ENCODE measurements at places on chromosomes 2 and 18.

GRCh38 chr2:85278361-85278760 is 49.4 kb downstream of the TGOLN2 start:
- no peak for DNase-seq

- no peak for DNase-seq
Observed at GRCh38 chr2:42523341-42523740, 29.6 kb upstream of the KCNG3 start.

DNA sequence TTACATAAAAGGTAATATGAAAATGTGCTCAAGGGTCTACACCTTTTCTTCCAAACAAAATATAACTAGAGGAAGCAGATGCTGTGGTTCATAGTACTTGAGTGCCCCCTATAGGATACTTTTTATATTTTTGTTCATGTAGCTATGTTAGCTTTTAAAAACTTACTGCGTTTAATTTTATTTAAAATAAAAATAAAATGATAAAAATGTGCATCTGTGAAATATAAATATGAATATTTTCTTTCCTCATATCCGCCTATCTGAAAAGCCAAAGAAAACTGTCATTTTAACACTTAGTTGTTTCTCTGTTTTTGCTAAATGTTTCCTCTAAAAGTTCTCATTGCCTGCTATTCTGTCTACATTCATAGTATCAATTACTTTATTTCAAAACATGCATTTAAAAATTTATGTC is 9.6 kb upstream of the LRP1B start:
- DNase-seq: peak; percentile 22

DNA sequence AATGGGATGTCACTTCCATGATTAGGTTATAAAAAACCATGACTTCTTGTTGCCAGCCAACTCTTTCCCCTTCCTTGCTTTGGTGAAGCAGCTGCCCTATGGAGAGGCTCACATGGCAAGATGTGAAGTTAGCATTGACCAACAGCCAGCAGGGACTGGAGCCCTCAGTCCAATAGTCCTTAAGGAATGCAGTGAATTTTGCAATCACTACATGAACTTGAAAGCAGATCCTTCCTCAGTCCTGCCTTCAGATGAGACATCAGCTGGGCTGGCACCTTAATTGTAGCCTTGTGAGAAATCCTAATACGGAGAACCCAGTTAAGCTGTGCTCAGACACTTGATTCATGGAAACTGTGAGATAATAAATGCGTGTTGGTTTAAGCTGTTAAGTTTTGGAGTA is 61.8 kb downstream of the ATP8B1 start:
- DNase-seq: no peak

DNA sequence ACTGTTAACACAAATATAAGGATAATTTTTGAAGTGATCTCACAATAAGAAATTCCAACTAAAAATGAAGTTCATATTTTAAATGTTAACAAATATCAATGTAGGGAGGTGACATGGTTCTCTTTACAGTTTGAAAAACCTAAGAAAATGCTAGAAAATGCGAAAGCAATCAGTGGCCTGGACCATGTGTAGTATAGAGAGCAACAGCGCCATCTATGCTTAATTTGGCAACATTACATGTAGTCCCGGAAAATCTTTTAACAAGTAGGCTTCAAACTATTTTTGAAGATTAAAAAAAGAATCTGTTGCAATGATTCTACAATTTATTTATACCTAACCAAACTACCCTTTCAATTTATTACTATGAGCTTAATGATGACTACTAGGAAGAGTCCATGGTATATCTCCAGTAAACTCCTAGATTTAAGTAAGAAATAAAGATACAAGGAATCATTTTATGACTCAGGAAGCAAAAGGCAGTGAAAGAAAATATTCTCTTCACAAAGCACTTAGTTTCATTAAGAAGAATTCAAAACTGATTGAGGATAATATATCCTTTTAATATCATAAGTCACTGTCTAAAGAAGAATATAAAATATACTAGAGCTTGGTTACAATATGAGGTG is 33.3 kb downstream of the NDUFA10 start:
- peak; percentile 69 for DNase-seq

- DNase-seq: peak; percentile 83
Observed at GRCh38 chr2:197268786-197269584, 41.6 kb downstream of the ANKRD44 start.

DNA sequence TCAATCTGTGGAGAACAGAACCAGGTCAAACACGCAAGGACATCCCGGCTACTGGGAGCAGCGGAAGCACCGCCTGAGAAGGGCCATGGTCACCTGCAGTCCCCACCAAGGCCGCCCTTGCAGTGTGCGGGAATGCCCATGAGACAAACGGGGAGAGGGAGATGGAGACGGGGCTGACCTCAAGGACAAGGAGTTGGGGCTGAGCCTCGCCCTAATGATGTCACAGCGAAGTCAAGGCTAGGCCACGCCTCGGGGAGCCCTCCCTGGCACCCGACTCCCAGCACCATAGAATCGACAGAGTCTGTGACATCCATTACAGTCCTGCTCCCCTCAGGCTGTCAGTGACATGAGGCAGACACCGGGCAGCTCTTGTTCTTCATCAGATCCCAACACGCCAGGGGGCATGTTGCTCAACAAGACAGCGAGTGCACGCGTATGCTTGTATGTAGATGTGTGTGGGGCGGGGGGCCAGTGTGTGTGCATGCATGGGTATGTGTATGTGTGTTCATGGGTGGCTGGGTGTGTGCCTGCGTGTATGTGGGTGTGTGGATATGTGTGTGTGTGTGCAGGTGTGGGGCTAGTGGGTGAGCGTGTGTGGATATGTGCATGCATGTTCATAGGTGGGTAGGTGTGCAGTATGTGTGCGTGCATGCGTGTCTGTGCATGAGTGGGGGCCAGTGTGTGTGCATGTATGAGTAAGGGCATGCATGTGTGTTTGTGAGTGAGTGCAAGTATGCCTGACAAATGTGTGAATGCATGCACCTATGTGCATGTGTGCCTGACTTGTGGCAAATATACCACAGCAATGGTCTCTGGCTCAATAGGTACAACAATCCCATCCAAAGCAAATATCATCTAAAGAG is 57.0 kb downstream of the ANKMY1 start:
- DNase-seq: no peak

- no peak for DNase-seq
Observed at GRCh38 chr18:78561757-78562510, 417.7 kb upstream of the SALL3 start.

DNA sequence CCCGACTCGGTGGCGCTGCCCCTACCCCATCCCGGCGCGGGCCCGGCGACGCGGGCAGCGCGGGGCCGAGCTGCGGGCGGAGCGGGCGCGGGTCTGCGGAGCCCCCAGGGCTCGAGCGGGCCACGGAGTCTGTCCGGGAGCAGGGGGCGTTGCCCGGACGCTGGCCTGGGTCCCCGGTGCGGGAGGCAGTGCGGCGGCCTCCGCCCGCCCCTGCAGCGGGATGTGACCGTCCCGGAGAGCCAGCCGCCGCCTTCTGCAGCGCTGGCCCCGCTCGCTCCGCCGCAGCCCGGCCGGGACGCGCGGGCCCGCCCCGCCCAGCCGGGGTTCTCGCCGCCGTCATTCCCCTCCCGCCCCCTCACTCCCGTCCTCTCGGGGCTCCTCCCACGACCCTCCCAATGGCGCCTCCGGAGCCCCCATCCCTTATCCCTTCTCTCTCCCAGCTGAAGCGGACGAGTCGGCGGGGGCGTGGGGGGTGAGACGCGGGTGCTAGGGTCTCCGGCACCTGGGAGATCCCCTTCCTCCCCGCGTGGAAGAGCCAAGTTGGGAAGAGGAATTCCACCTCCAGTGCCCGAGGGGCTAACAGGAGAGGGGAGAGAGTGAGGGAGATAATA is at the start of gene FNDC4:
Gene FNDC4 (minus strand): TSS at position 257 of the 611 bp plus-strand sequence. CDS start 521 bp downstream, outside the sequence.
- DNase-seq: no peak

DNA sequence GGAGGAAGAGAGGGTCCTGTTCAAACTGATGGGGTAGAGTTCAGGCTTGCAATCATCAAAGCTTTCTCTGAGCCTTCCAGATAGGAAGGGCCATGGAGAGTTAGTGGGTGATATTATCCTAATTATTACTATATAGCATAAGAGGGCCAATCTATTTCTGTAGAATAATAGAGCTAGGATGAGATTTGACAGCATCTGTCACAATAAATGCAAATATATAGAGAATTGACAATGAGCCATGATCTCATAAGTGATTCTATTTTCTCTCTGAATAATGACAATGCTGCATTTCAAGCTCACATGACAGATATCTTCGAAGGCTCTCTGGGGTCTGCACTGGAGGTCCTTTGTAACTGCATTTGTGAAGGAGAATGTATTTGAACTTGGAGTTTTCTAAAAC is 521.9 kb upstream of the CELF4 start:
- DNase-seq: no peak

GRCh38 chr2:127078666-127079270 is 28.2 kb downstream of the BIN1 start:
- no peak for DNase-seq

DNA sequence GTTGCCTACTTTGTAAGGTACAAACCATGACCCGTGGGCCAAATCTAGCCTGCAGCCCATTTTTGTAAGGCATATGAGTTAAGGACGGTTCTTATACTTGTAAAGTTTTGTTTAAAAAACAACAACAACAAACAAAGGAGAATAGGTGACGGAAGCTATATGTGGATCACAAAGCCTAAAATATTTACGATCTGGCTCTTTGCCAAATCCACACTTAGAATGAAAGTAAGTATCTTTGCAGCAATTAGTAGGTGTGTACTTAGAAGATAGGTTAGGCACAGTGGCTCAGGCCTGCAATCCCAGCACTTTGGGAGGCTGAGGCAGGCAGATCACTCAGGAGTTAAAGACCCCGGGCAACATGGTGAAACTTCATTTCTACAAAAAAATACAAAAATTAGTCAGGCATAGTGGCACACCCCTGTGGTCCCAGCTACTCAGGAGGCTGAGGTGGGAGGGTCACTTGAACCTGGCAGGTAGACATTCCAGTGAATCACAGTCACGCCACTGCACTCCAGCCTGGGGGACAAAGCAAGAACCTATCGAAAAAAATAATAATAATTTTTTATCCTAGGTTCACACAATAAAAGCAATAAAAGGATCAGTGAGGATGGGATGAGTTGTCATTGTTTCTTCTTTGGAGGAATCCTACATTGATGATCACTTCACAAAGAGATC is 57.8 kb upstream of the CTAGE1 start:
- no peak for DNase-seq

GRCh38 chr2:189609423-189609816 is 28.8 kb upstream of the SLC40A1 start:
- DNase-seq: peak; percentile 92

GRCh38 chr2:67321588-67321903 is 75.6 kb upstream of the ETAA1 start:
- DNase-seq: no peak

- DNase-seq: no peak
Observed at GRCh38 chr2:9991829-9992273, 40.4 kb downstream of the GRHL1 start.

- no peak for DNase-seq
Observed at GRCh38 chr18:32961538-32961937, 188.7 kb upstream of the KLHL14 start.

- peak; percentile 12 for DNase-seq
Observed at GRCh38 chr2:67667054-67667908, 270.1 kb downstream of the ETAA1 start.

- DNase-seq: no peak
Observed at GRCh38 chr2:65073879-65074565, 17.8 kb downstream of the CEP68 start.

DNA sequence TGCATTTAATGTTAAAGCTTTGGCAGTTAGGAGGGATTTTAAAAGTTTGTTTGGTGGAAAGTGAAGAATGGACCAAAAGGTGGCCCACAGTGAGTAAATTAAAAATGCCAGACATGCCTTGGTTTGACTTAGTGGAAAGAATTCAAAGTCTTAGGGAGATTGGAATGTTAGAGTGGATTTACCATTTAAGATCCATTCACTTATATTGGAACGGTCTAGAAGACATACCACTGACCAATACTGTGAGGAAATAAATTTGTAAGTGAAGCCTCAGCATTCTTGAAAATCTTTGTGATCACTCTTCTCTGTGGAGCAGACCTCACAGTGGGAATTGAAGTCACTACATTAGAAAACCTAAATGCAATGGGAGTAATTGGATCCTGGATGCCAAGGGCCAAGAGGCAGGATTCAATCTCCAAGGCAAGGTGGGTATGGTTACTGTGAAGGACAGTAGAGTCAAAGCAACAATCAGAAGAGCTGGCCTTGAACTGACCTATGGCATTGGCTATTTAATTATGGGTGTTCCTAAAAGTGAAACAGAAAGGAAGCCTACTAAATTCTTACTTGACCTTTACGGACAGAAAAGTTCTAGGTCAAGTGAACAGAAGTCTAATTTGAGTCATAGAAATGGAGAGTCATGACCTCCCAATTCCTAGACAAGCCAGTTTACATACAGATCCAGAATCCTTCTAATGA is 40.2 kb upstream of the VRK2 start:
- no peak for DNase-seq

DNA sequence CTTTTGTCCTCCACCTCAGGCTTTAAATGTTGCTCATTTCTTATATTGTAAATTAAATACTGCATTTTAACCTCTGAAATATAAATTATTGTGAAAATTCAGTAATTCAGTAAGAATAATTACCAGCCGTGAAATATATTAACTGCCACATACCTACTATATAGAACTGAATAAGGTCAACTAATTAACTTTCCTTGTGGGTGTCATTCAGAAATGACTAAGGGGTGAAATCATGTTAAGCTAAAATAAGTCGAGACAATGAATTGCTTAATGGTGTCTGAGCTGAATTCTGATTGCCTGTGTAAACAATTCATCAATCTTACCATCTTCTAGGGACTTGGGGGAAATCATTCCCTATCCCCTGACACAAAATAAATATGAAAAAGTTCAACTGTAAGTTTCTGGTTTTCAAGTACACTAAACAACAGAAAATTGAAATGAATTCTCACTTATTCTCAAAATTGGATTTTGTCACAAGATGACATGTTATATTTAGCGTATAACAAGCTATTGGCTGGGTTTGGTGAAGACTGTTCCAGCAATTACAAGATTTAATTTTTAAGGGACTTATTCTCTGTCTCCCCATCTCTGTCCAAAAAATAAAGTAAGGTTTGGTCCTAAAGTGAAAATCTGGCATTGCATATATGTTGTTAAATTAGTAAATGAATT is 255.1 kb downstream of the METTL4 start:
- no peak for DNase-seq

- no peak for DNase-seq
Observed at GRCh38 chr2:3480352-3481010, 38.9 kb downstream of the ADI1 start.

GRCh38 chr2:3126171-3126910 is 251.3 kb downstream of the EIPR1 start:
- DNase-seq: no peak

- no peak for DNase-seq
Observed at GRCh38 chr2:58494071-58494501, 253.0 kb upstream of the FANCL start.

DNA sequence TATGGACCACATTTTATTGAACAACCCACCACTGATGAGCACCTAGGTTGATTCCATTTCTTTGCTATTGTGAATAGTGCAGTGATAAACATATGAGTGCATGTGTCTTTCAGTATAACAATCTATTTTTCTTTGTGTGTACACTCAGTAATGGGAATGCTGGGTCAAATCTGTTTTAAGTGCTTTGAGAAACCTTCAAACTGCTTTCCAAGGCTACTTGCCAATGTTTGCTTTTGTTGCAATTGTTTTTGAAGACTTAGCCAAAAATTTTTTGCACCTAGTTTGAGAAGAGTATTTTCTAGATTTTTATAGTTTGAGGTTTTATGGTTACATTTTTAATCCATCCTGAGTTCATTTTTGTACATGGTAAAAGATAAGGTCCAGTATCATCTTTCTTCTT is 587.4 kb upstream of the SETBP1 start:
- no peak for DNase-seq

- no peak for DNase-seq
Observed at GRCh38 chr2:47518497-47519146, 115.7 kb downstream of the MSH2 start.

- DNase-seq: no peak
Observed at GRCh38 chr2:3159782-3160545, 217.7 kb downstream of the EIPR1 start.

Measured in amniotic epithelial cell (primary cell).